ENCODE measurements at places on chromosomes 7 and 10.

DNA sequence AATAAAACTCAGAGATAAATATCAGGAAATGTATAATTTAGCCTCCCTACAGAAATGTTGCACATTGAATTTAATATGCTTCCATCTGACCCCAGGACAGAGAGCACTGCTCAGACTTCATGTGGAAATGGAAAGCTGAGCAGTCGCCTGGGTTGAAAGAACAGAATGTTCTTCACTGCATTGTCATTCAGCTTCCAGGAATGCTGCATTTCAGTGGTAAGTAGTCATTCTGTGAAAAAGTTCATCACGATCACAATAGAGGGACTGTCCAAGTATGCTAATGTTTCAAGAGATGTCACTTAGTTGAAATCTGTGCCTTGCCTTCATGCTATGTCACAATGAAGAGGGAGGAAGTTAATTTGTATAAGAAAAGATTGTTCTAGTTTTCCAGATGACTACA, 147.3 kb downstream of the NRCAM start:
- no peak for DNase-seq

- no peak for DNase-seq
Measured at GRCh38 chr10:1085258-1085657, 29.1 kb downstream of the WDR37 start.

- DNase-seq, result no peak
Measured at GRCh38 chr7:63113713-63114285, 884.9 kb upstream of the ZNF722 start.

- DNase-seq, result no peak
Measured at GRCh38 chr7:38585572-38586354, 45.4 kb downstream of the AMPH start.

DNA sequence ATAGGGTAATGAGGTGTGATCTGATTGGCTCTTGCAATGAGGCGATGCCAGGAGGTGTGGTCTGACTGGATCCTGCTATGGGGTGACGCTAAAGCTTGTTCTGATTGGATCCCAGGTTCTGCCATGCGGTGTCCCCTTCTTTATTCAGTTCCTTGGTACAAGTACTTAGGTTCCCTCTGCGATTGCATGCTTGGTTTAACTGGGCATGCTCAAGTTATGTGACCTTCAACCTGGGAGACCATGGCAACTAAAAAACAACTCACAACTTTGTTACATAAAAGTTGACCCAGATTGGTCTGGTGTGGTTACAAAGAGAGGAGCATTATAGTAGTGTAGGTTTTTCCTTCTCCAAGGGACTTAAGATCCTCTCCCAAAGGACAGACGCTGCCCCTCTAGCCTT, 49.5 kb upstream of the DNAJC1 start:
- no peak for DNase-seq

- no peak for DNase-seq
Measured at GRCh38 chr10:74063256-74063655, 65.3 kb downstream of the VCL start.

GRCh38 chr7:44727158-44727936, 21.3 kb upstream of the ZMIZ2 start:
- DNase-seq, result no peak

DNA sequence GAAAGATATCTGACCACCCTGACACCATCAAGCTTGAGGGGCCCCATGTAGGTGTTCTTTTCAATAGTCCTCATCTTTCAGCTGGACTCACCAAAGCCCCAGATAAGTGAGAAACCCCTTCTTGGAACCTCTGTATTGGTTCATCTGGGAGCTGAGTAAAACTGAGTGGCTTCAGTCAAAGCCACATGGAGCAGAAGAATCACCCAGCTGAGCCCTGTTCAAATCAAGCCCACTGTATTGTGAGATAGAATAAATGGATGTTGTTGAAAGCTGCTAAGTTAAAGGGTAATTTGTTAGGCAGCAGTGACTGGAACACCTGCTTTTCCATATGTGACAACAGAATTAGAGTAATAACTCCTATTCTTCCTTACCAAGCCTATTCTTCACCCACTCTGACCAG, 64.8 kb upstream of the SDK1 start:
- no peak for DNase-seq

DNA sequence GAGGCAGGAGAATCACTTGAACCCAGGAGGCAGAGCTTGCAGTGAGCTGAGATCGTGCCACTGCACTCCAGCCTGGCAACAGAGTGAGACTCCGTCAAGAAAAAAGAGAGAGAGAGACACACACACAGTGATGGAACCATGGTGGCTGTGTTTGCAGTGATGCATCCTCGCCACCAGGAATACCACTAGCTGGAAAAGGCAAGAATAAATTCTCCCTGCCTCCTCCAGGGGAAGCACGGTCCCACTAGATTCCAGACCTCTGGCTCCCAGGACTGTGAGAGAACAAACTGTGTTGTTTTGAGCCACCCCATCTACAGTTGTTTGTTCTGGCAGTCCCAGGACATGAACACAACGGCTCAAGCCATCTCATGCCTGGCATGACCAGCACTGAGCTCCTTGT, 320.3 kb upstream of the FOXK1 start:
- DNase-seq, result no peak

- no peak for DNase-seq
Measured at GRCh38 chr10:50346942-50347341, 95.6 kb upstream of the ASAH2 start.

GRCh38 chr10:121138112-121138860, 287.1 kb downstream of the WDR11 start:
- no peak for DNase-seq

- no peak for DNase-seq
Measured at GRCh38 chr10:11014671-11015445, 2.8 kb upstream of the CELF2 start.

DNA sequence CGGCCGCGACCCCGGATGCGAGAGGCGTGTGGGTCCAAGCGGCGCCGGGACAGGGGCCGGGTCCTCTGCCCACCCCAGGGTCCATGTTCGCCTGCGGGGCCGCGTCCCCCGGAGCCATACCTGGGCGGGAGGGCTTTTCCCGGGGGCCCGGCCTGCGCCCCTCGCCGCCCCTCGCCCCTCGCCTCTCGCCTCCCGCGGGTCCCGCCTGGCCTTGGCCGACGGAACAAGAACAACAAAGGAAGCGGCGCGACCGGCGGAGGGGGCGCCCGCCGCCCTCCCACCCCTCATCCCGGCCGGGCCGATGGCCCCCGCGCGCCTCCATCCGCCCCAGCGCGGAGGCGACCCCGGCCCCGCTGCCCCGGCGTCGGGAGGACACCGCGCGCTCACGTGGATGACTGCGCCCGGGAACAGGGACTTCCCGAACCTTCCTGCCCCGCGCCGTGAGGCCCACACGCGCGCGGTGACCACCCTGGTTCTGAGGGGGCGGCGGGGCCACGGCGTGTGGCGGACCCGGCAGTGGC, 348.2 kb downstream of the DNAJB6 start:
- DNase-seq, result no peak

DNA sequence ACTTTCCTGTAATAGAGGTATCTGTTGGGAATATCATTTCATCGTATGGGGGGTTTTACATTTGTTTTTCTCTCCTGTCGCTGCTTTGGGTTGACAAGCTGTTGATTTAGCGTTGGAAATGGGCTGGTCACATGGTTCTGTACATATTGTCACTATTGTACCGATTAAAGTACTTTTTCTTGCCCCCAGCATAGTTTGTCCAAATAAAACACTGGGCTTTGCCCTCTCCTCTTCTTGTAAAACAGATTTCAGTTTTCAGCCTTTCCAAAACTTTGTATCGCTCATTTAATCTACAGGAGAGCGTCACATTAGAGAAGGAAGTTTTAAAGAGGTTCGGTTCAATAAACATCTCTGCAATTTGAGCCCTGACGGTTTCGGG, 4.0 kb downstream of the BMI1 start:
- DNase-seq, result no peak

DNA sequence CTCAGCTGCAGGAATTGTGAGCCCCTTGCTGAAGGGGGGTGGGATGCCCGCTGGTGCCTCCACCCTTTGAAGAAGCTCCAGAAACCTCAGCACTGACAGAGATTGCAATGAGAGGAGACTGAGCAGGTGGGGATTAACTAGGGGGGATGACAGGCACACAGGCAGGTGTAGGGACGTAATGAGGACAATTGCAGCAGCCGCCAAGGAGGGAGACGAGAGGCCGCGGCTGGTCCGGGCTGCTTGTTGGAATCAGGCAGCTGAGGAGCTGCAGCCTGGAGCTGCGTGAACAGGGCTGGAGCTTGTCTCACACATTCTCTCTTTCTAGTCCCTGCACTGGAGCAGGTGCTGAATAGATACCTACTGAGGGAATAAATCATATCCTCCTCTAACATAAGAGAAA, 122.0 kb upstream of the TCERG1L start:
- no peak for DNase-seq

DNA sequence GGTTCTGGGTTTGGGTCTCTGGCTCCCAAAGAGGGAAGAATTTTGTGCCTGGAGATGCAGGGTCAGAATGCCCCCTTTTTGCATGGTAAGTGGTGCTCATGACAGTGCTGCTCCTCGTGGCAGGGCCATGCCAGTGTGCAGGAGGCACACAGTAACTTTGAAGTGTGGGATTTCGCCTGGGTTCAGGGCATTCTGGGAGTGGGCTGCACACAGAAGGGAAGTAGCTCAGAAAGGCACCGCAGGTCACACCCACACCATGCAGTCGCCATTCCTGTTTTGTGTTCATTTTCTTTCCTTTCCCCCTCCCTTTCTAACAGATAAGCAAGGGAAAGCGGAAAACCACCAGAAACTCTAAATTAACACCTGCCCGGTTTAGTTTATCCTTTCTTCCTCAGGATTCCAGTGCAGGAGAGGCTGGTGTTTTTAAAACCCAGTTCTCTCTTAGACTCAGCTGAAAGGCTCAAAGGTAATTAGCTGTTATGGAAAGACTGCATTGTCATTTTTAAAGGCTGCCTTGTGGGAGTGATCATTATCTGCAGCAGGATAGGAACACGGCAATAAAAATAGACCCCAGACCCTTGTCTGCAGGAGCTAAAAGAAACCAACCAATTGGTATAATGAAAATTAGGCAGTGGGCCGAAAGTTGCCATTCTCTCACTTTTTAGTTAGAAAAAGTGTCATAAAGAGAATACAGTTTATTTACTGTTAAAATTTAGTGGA, 50.2 kb downstream of the EEPD1 start:
- no peak for DNase-seq
